ENCODE measurements at places on chromosomes 2 and 18.

- no peak for DNase-seq
Measured at GRCh38 chr2:12455661-12456060, 261.1 kb upstream of the TRIB2 start.

DNA sequence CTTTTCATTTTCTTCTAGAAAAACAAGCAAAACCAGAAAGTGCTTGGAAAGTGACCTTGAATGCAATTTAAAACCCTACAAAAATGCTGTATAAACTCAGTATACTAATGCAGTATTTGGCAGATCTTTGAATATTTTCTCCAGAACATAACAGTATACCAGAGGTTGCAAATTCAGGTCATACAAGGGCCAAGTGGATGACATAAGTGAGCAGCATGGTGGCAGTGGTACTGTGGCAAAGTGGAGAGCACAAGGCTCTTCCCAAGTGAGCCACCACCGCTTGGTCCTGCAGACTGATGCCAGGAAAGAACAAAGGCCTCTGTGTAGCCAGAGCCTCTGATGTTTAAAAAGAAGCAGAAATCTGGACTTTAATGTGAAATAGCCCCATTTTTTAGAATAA lies 33.1 kb downstream of the METTL4 start:
- no peak for DNase-seq

GRCh38 chr2:178306352-178307073 lies 112.2 kb downstream of the OSBPL6 start:
- DNase-seq, result peak; percentile 13

GRCh38 chr18:12043811-12044210 lies 49.8 kb upstream of the ANKRD62 start:
- DNase-seq, result no peak

DNA sequence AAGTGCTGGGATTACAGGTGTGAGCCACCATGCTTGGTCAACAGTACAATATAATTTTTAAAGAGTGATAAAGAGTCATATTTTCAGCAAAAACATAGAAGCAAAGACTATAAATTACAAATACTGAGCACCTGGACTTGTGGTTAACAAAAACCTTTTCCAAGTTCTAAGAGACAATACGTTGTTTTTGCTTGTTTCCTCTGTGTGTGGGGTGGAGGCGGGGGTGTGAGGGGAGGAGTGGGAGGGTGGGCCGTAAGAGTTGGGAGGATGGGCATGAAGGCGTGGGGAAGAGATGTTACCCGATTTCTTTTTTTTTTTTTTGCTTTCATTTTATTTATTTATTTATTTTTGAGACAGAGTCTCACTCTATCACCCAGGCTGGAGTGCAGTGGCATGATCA lies 78.0 kb upstream of the WIPF1 start:
- DNase-seq, result no peak

- DNase-seq, result no peak
Measured at GRCh38 chr2:33777786-33778185, 178.7 kb upstream of the FAM98A start.

- no peak for DNase-seq
Measured at GRCh38 chr2:239461291-239462190, 60.7 kb upstream of the HDAC4 start.

DNA sequence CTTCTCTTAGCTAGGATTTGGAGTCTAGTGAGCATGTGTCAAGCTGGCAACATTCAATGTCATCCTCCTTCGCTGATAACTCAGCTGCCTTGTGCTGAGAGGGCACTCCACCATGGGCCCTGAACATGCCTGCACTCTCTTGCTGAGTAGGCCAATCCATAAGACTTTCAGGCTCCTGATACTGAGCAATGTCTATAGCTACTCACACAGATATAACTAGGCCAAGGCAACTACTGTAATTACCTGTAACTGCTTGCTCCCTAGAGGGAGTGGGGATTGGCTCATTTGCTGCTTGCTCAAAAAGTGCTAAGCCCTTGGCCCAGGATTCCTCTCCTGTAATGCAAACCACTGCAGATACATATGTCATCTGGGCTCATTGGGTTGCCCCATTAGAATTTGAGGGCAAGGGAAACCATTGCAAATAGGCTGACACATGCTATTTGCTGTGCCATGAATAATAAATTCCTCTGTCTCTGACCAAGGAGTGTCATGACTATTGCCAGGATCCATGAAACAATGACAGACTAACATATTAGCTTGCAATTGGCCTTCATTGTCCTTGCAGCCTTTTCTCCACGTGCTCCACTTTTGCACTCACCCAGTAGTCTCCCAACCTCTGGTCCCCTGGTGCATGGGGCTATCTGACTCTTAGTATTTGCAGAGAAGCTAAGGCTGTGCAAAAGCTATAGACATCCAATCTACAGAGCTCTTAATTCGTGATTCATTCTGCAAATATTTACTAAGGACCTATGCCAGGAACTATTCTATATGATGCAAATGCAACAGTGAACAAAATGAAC lies 36.9 kb upstream of the BMPR2 start:
- no peak for DNase-seq

GRCh38 chr2:172323256-172323655 lies 104.1 kb upstream of the ITGA6 start:
- DNase-seq, result no peak

DNA sequence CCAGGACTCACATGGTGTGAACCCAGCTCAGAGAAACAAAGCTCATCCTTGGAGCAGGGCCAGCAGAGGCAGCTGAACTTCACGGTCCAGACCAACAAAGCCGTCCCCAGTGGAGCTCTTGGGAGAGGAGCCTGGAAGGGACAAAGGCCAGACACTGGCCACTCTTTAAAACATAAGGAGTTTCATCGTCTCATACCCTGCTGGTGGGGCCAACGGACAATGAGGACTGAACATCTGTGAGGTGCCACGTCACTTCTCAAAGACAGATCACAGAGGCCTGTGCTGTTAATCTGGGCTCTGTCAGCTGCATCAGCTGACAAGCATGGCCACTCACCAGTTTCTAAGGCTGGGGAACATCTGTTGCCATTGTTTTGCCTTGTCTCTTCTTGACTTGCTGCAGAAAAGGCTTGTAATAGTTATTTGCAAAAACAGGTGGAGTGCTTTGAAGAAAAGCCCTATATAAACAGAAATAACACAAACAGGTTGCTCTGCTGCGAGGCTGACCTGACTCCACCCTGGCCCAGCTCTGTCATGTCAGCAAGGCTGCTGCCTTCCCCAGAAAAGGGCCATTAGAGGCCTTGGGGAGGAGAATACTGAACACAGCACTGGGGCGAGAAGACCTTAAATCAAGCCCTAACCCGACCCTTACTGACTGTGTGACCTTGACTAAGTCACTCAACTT lies 68.1 kb upstream of the DAPL1 start:
- DNase-seq, result no peak

GRCh38 chr2:10434886-10435819 lies 13.0 kb downstream of the ODC1 start:
- DNase-seq, result peak; percentile 64

GRCh38 chr2:84906108-84906899 lies 848 bp downstream of the TMSB10 start:
- DNase-seq, result no peak

DNA sequence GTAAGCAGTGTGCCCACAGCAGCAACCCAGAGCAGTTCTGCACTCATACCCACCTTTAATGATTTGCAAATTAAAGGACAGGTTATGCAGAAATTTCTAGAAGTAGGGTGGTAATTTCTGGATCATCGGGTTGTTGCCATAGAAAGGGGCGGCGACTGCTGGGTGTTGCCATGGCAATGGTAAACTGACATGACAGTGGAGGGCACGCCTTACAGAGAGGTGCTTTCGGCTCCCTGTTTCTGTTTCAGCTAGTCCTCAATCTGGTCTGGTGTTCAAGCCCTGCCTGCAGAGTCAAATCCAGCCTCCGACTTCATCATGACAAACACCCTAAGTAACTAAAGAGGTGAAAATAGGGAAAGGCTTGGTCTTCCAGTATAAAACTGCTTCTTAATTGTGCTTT lies 667.7 kb downstream of the SOCS6 start:
- DNase-seq, result no peak

DNA sequence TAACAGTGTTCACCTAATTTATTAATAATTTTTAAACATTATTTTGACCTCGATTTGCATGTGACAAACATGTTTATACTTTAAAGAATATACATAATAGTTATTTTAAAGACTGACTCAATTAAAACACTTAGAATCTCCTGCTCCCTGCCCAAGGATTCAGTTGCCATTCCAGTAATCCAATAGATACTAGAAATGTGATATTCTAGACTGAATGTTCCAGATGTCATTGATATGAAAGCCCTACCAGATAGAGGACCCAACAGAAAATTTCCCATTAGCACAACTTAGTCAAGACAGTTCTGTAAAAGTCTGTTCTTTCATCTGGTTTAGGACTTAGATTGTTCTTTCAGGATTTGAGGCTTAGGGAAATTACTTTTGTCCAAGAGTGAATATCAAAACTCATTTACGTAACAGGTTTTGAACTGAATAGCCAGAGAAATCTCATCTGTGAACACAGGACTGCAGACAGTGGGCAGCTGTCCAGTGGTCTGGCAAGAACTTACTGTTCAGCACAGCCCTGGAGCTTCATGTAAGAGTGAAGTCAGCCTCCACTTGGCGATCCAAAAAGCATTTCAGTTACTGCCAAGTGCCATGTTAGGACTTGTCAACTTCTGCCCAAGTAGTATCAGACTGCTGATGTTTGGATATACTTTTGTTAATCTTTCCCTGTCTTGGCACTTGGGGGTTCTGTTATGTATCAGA lies 77.5 kb downstream of the OSBPL6 start:
- no peak for DNase-seq

DNA sequence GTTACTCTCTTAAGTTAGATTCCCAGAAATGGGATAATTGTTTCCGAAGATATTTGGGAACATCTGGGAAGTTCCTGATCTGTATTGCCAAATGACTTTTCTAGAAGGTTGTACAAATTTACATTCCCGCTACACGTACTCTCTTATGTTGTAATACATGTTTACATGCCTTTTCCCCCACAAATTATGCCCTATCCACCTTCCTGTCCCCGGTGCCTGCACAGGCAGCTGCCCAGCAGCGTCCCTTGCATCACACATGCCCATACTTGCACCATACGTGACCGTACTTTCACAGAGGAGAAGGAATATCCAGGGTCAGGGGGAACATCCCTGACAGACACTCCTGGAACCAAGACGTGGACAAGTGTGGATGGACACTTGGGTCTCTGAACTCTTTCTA lies 24.2 kb upstream of the KLF11 start:
- no peak for DNase-seq

DNA sequence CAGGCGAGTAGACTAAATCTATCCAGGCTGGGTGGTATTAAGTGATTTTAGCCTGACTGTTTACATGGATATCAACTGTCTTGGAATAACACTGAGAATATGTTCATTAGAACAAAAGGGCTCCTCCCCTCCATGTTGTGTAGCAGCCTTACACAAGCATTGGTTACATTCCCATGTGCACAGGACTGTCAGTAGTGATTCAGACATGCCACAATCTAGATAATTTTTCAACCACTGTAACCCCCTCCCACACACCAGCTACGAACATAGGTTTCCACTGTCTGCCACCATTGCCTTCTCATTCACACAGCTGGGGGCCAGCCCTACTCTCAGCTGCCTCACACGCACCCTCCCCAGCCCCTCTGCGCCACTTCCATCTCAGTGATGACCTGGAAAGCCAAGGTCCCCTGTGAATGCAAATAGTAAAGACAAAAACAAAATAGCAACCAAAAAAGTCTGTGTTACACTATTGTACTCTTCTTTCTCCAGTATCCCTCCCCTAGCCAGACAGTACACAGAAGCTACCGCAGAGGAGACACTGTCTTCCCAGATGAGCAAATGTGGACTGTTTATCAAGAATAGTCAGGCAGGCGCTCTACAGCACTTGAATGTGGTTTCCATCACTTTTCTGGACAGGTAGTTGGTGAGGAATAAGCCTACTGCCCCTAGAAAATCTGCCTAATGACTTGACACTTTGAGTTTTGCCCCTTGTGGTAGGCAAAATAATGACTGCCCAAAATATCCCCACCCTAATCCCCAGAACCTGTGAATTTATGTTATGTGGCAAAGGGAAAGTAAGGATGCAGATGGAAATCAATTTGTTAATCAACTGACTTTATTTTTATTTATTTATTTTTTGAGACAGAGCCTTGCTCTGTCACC lies 27.9 kb upstream of the TYMS start:
- DNase-seq, result no peak

- DNase-seq, result no peak
Measured at GRCh38 chr18:26634631-26635030, 86.3 kb upstream of the KCTD1 start.

DNA sequence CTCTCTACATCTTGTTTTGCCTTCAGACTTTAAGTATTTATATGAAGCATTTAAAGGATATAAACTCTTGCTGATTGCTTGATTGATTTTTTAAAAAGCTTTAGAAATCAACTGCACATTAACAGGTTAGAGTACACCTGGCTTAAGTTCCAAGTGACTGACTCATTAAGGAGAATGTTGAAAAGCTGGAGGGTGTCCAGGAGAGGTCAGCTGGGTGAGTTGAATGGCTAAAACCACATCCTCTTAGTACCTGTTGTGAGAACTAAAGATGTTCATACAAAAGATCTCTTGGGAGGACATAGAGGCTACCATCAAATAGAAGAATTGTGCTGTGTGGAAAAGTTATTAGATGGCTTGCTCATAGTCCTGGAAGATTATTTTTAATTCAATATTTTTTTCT lies 206.8 kb downstream of the TXNL1 start:
- DNase-seq, result no peak

DNA sequence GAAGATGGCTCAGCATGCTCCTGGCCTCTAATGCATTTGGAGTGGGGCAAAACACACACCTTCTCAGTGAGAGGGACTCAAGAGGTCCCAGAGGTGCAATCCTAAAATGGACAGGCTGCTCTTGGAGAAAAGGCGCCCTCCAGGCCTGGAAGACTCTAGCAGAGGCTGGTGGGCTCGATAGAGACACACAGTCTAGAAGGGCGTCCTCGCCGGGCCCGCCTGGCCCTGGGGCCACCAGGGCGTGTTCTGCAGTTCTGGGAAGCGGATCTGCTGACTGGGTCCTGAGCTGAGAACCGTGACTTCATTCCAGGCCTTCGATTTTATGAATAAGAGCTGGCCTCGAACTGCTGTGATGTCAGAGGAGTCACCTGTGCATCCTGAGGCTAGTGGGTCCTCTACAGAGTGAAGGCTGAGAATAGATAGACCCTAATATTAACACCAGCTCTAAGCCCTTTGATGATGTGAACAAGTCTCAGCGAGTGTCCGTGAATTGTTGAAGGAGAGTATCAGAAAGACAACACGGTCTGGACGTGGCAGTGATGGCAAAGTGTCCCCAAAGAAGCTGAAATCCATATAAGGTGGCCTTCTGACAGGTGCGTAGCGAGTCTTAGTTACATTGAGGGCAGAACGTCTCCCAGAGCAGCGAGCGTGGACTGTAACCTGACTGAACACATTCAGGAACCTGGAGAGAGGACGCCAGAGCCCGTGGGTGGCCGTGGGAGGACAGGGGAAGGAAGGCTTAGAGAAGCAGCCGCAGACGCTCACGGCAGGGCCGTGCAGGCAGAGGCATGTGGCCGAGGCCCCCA lies 136.9 kb downstream of the PTGR3 start:
- no peak for DNase-seq

DNA sequence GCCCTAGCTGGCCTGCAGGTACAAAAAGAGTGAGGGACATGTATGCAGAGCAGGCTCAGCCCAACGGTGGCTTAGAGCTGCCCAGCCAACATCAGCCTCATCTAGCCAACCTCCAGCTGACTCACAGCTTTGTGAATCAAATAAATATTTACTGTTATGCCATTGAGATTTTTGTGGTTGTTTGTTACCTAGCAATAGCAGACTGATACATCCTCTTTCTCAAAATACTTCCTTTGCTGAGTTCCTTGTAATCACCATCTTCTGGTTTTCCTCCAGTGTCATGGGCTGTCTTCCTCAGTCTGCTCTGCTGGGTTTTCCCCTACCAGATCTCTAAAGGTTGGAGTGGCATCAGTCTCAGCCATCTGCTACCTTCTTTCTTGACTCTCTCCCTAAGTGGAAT lies 126.6 kb upstream of the SLC1A4 start:
- no peak for DNase-seq

GRCh38 chr2:203396667-203397066 lies 68.5 kb downstream of the ABI2 start:
- DNase-seq, result no peak

All from stimulated activated CD4-positive, alpha-beta T cell treated with anti-CD3 and anti-CD28 coated beads, Interleukin-15, amount 100 ng/mL, for 48 hours (primary cell).